WERI-Rb-1 (cell line): ENCODE measurements at places on chromosomes 7 and 10.

GRCh38 chr7:1239803-1240516 lies 7.3 kb downstream of the UNCX start:
- no peak for DNase-seq

DNA sequence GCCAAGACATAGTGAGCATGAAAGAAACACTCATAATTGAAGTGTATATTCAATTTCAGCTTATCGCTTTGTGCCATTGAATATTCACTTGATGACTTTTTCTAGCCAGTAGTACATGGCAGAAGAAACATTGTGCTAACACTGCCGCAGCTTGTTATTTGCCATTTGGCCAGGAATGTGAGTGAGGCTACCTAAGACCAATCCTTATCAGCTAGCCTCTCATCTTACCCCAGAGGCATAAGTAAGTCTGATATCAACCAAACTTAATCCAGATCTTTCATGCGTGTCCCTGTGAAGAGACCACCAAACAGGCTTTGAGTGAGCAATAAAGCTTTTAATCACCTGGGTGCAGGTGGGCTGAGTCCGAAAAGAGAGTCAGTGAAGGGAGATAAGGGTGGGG lies 586.0 kb upstream of the MBL2 start:
- DNase-seq = no peak

DNA sequence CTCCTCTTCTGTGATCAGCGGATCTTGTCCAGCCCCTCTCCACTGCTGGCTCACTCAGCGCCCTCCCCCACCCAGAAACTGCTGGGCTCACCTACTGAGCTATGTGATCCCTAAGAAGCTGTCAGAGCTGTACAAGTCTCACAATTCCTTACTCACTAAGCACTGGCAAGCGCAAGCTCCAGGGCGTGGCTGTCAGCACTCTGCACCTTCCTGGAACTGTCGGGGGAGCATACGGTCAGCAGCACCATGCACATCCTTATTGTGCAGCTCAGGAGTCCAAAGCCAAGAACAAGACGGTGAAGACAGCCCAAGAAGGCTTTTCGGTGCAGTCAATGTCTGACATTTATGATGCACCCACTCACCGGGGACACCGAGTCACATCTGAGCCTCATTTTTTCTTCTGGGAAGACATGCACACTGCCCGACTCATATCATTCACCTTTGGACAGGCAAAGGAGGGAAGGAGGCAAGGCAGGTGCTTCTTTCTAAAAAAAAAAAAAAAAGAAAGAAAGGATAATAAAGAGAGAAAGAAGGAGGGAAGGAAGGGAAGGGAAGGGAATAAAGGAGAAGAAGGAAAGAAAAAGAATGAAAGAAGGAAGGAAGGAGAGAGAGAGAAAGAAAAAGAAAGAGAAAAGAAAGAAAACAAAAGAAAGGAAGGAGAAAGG lies 56.3 kb downstream of the ASB13 start:
- DNase-seq = no peak

GRCh38 chr10:71660313-71660712 lies 59.3 kb downstream of the C10orf105 start:
- DNase-seq = no peak

- peak; percentile 75 for DNase-seq
These were observed 201.0 kb upstream of the IMMP2L start for GRCh38 chr7:111763221-111763801.

GRCh38 chr7:24877790-24878311 lies 102.1 kb downstream of the OSBPL3 start:
- DNase-seq = no peak

- no peak for DNase-seq
These were observed 28.3 kb downstream of the CRPPA start for GRCh38 chr7:16392990-16393523.

DNA sequence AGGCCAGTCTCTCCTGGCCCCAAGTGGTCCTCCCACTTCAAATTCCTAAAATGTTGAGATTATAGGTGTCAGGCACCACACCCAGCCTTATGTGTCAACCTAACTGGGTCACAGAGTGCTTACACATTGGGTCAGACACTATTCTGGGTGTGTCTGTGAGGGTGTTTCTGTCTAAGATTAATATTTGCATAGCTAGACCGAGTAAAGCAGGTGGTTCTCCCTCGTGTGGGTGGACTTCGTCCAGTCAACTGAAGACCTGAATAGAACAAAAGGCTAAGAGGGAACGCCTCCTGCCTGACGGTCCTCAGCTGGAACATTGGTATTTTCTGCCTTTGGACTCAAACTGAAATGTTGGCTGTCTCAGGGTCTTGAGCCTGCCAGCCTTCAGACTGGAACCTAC lies 11.5 kb downstream of the PPIF start:
- no peak for DNase-seq

DNA sequence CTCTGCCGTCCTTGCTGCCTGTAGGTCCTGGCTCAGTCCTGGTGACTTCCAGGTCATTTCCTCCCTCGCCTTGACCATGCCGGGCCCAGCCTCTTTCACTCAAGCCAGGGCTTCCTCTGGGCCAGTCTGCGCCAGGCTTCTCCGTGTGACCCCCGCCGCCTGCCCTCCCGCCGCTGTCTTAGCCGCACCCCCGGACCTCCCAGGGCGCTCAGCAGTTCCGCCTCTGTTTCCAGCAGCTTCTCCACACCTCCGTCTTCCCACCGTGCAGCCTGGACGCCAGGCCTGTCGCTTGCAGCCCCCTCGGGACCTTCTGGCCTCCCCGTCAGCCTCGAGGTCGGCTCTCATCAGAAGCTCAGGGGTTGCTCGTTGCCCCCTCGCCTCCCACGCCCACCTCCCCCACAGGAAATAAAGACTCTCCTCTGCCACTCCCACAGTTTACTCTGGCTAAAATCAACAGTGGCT lies 123.0 kb upstream of the FZD8 start:
- DNase-seq = no peak

- DNase-seq = no peak
These were observed 83.2 kb upstream of the SGCE start for GRCh38 chr7:94739180-94739579.

- no peak for DNase-seq
These were observed 25.6 kb upstream of the SH2D4B start for GRCh38 chr10:80512031-80512526.

GRCh38 chr7:130732980-130733930 lies 752 bp downstream of the KLF14 start:
- peak; percentile 72 for DNase-seq

- no peak for DNase-seq
These were observed 293.3 kb upstream of the KLF14 start for GRCh38 chr7:131027287-131027773.

- no peak for DNase-seq
These were observed 3.9 kb downstream of the LMBR1 start for GRCh38 chr7:156889089-156889488.

GRCh38 chr7:131106681-131107336 lies 220.9 kb upstream of the MKLN1 start:
- DNase-seq = peak; percentile 30

GRCh38 chr10:106487726-106488125 lies 676.8 kb downstream of the SORCS1 start:
- no peak for DNase-seq

DNA sequence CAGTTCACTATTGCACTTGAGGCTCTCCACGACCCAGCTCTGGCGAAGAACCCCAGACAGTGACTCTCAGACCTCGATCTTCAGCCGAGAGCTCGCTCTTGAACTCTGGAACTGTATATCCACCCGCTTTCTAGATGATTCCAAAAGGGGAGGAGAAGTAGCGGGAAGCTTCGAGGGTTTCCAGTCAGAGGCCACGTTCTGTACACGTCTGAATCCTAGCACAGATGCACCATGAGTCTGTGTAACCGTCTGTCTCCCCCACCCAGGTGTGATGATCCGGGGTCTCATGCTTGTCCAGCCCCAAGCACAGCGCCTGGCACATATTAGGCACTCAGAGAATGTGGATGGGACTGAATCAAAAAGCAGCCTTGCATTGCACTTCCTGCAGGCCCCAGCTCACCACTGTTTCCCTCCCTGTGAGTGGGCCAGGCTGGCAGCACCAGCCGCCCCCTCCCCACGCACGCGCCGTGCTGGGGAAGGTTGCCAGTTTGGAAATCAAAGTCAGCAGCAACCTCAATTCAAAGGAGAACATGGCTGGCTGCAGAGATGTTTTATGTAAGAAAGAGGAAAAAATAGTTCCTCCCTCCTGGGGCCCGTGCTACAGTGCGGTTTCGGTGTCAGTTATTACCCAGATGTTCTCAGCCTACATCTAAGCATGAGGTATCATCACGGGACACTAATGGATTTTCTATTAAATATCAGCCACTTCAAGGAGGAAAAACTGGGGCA lies 5.7 kb downstream of the GRID2IP start:
- no peak for DNase-seq

DNA sequence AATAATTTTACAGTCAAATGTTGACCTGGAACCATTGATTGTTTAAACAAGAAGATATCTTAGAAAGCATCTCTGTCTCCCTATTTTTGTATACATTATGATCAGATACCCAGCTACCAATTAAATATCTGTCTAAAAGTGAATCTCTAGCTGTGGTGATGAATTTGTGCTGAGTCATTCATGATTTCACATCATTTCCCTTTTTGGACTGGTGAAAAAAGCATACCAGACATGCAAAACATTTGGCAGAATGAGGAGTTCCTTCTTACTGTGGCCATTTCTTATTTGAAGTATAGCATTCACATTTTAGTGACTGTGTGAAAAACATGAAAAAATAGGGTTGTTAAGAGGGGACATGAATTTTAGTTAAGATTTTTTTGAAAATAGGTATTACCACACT lies 98.0 kb upstream of the GATA3 start:
- no peak for DNase-seq

DNA sequence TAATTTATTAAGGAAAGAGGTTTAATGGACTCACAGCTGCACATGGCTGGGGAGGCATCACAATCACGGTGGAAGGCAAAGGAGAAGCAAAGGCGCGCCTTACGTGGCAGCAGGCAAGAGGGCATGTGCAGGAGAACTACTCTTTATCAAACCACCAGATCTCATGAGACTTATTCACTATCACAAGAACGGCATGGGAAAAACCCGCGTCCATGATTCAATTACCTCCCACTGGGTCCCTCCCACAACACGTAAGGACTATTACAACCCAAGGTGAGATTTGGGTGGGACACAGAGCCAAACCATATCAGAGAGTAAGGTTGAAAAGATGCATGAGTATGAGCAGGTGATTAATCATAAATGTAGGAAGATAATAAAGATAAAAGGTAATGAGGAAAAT lies 3.2 kb upstream of the JCAD start:
- no peak for DNase-seq

DNA sequence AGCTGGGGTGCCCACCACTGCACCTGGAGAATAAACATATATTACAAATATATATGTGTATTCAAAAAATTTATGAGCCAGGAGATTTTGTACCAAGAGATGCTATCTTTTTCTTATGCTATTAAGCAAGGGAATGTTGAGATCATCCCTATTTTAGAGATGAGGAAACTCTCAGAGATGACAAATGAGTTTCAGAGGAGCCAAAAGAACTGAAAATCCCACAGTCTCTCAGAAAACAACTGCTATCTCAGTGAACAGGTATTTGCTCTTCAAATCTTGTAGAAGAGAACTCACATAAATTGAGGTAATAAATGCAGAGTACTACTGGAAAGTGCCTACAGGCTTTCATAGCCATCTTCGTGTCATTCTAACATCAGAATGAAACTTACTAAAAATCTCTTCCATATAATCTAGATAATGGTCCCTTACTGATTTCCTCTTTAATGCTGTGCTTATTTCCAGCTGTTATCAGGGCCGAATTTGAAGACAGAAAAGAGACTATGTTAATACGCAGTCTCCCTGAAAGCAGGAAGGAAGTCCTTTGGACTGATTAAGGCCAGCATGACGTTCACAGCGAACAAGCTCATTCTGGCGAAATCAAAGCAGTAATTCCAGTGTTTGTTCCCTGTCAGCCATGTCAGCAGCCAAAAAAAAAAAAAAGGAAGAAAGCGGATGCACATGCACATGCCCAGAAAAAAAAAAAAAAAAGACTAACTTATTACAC lies 29.4 kb upstream of the ANAPC16 start:
- no peak for DNase-seq

DNA sequence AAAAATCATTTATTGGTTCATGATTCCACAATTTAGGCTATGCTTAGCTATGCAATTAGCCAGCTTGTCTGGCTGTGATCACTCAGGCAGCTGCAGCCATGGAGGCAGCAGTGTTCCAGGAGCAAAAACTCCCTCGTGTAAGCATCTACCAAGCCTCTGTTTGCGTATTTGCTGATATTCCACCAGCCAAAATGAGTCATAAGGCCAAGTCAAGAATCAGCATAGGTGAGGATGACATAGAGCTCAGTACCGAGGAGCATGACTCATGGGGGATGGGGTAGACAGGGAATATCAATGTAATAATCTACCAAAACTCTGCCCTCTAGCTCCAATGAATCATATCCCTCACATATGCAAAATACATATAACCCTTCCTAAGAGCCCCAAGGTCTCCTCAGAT lies 63.3 kb downstream of the IMMP2L start:
- no peak for DNase-seq

- no peak for DNase-seq
These were observed 122.8 kb downstream of the KAT6B start for GRCh38 chr10:74949034-74949832.

GRCh38 chr7:144869082-144869481 lies 33.2 kb upstream of the TPK1 start:
- DNase-seq = no peak

DNA sequence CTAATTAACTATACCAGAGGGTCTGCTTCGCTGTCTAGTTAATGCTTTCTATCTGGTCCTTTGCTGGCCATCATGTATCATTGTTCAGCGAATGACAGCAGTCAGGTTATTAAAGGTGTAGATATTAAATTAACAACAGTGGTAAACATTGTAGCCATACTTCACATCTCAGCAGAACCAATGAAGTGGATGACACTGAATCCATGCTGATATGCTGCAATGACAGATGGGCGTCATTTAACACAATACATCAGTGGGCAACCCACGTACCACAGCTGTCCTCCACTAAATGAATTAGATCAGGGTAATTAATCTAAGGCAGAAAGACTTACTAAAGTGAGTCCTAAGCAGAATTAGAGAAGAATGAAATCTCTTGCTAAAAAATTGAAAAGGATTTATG lies 767.2 kb downstream of the NXPH1 start:
- DNase-seq = peak; percentile 70

GRCh38 chr7:116953372-116953905 lies at the start of gene ST7:
Gene ST7 (plus strand): TSS chr7:116953501. CDS start chr7:116953541, 40 bp downstream.
- peak; percentile 38 for DNase-seq

- DNase-seq = no peak
These were observed 611.2 kb upstream of the MGMT start for GRCh38 chr10:128855618-128856428.

- no peak for DNase-seq
These were observed 4.1 kb upstream of the OIT3 start for GRCh38 chr10:72889391-72889831.

- DNase-seq = no peak
These were observed 11.3 kb downstream of the LMBR1 start for GRCh38 chr7:156881679-156882078.
